ENCODE measurements at places on chromosomes 13 and 19.

DNA sequence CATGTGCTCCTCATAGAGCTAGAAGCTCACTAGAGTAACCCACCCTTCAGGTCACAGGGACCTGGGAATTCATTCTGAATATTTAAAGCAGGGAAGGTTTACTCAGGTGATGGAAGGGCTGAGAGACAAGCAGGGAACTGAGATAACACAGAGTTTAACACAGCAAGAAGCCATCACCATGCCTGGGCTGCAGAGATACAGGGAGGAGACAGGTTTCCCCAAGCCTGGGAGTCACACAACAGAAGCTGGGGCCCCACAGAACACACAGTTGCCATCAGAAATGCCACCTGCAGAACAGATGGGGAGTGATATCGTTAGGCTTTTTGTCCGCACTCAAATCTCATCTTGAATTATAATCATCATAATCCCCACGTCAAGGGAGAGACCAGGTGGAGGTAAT, 7.9 kb upstream of the CYSLTR2 start:
- DNase-seq = no peak

- DNase-seq = no peak
Observed at GRCh38 chr19:15432018-15432494, 13.3 kb upstream of the AKAP8L start.

GRCh38 chr13:71483733-71484132, 383.3 kb downstream of the DACH1 start:
- DNase-seq = no peak

GRCh38 chr13:60318186-60318585, 78.8 kb upstream of the TDRD3 start:
- no peak for DNase-seq

- DNase-seq = no peak
Observed at GRCh38 chr13:47650209-47650608, 350.9 kb downstream of the SUCLA2 start.

DNA sequence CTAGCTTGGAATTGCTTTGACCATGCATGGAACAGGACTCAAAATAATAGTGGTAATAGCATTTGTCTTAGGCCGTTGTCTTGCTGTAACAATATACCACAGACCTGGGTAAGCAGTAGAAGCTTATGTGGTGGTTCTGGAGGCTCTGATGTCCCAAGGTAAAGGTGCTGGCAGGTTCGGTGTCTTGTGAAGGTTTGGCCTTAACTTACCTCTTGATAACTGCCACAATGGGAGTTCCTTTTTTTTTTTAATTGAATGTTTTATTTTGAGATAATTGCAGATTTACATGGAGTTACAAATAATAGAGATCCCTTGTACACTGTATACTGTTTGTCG, 5.8 kb downstream of the RPL21 start:
- DNase-seq = no peak

DNA sequence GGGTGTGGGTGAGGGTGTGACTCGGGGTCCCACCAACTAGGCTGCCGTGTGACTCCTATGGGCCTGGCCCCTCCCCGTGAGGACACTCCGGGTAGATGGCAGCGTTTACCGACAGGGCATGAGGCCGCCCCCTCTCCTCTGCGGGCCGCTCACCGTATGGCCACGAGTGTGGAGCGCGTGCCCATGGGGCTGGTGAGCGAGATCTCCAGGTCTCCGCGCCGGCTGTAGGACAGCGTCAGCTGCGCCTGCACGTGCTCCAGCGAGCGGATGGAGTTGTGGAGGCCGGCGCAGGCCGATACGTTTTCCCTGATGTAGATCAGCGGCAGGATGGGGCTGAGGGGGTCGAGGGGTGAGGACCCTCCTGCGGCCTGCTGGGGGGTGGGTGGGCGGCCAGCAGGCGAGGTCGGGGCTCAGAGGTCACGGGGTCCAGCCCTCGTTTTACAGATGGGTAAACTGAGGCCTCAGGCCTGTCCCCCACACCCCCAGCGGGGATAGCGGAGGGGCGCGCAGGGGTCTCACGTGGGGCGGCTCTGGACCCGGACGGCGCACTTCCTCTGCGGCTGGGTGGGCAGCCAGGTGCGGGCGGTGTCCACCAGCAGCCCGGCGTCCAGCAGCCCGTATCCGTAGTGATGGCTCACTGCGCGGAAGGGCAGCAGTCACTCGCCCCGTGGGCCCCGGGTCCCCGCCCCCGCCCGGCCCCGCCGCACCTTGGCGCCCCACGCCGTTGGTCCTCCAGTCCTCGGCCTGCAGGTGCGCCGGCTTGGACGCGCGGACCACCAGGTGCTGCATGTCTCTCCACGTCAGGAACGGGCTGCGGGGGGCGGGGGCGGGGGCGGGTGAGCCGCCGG, 4.3 kb upstream of the C19orf25 start:
- DNase-seq = no peak

DNA sequence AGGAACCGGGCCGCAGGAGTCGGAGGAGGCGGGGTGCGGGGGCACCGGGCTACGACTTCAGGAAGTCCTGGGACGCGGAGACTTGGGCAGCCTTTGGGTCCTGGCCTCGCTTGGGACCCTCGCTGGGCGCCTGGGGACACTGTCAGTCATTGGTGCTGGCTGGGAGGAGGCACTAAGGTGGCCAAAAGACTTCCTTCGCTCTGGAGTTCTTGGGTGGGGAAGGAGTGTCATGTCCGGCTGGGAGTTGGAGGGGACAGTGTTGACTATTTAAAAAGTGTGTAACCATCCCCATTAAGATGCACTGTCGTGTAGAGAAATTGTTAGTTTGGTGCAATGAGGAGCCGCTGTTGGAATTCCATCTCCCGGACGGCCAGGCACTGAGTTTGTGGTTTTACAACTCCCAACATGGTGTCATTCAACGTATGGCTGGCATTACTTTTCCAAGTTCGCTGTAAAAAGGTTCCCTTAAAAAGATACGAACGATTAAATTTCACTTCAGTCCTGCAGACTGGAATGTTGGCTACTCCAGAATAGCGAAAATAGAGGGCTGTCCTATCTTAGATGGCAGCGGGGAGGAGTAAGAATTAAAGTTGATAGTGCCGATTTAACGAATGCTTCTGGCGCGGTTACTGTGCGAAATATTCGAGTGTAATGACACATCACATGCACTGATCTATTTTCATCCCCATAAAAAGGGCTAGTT, 776 bp downstream of the DNAJC3 start:
- peak; percentile 25 for DNase-seq

DNA sequence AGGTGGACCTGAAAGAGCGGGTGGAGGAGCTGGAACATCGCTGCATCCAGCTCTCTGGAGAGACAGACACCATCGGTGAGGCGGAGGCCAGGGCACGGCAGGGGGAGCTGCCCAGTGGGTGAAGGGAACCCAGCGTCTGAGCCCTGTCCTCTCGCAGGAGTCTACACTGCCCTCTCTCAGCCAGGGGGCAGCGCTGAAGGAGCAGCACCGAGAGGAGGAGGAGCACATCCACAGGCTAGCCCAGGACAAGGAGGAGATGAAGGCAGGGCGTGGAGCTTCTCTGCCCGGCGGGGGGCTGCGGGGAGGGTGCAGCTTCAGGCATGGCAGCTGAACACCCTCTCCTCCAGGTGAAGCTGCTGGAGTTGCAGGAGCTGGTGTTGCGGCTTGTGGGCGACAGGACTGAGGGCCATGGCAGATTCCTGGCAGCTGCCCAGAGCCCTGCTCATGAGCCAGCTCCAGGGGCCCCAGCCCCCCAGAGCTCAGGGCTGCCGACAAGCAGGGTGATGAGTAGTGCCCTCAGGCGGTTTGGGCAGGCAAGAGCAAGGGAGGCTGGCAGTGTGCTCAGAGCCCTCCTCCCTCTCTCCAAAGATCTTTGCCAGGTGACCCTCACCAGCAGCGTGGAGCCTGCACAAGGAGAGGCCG, 31.4 kb upstream of the ZNF492 start:
- DNase-seq = no peak

- no peak for DNase-seq
Observed at GRCh38 chr13:93118081-93118615, 108.5 kb upstream of the GPC6 start.

GRCh38 chr13:24905242-24905641, 141.3 kb downstream of the RNF17 start:
- DNase-seq = peak; percentile 18

- DNase-seq = no peak
Observed at GRCh38 chr19:5130371-5131030, 161.6 kb downstream of the KDM4B start.

DNA sequence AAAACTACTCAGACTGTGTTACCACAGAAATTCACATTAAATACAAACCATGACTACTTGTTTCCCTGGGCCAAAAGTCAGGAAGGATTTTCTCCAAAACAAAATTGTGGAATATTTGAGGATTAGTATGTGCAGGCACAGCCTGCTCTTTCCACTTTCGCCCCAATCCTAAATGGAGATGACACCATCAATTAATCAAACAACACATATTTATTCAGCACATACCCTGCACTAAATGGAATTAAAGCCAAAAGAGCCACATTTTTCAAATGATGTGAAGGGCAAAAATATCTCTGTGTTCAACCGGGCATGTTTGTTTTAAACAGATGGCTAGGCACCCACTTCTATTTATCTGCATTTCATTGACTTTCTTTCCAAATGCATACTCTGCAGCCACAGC, 523.1 kb downstream of the DCT start:
- DNase-seq = no peak

- no peak for DNase-seq
Observed at GRCh38 chr13:108281901-108282300, 12.4 kb downstream of the TNFSF13B start.

DNA sequence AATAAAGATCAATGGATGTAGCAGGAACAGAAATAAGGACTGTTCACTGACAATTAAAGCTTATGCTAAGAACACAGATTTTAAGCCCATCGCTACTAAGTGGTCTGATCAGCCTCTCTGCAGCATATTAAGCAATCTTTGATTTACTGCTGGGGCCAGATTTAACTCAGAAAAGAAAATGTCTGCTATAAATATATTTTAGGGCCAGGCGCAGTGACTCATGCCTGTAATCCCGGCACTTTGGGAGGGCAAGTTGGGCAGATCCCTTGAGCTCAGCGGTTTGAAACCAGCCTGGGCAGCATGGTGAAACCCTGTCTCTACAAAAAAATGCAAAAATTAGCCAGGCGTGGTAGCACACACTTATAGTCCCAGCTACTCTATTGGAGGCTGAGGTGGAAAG, 43.0 kb downstream of the METTL21C start:
- peak; percentile 18 for DNase-seq

DNA sequence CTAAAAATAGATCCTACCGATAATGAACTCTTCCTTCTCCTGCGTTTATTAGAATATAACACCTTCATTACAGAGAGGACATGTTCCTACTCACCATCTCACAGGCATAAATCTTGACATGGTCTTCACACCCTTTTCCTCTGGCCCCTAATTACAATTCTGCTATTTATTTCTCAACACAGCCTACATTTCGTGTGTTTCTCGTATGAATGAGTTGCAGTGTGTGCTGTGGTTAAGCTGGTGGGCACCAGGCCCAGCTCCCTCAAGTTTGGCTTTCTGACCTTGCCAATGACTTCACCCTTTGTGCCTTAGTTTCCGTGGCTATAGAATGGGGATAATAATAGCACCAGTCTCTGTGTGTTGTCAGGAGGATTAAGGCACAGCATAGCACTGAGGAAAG, 12.3 kb upstream of the KATNAL1 start:
- DNase-seq = no peak

DNA sequence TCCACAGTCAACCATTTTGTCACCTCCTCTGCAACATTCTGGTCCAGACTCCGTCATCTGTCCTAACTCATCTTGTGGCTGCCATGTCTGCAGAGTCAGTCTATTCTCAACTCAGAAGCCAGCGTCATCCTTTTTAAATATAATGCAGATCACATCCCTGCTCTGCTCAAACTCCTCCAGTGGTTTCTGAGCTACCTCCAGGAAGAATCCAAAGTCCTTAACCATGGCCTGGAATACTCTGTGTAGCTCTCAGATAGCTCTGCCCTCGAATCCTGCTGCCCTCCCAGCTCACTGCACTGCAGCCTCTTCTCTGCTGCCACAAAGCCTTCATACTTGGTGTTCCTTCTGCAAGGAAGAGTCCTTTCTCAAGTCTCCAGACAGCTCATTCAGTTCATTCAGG, 190.8 kb downstream of the FOXO1 start:
- no peak for DNase-seq

DNA sequence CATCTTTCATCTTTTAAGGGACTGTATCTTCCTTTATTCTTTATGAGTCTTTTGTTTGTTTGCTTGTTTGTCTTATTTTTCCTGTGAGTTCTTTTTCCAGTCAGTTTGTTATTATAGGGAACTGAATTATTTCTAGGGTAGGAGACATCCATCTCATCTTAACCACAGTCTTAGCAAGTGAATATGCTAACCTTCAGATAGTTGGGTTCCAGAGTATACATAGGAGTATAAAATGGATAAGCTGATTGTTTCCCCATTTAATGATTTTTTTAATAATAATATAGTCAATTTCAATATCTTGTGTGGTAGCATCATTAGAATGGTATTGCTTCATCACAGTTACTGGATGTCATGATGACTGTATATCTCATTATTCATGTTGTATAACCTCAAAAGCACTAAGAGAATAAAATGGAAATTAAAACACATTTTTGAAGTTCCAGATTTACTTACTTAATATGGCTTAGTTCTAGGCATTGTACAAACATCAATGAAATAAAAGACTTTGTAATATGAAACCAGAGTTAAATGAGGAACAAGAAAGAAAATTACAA, 33.0 kb downstream of the GPC6 start:
- no peak for DNase-seq

DNA sequence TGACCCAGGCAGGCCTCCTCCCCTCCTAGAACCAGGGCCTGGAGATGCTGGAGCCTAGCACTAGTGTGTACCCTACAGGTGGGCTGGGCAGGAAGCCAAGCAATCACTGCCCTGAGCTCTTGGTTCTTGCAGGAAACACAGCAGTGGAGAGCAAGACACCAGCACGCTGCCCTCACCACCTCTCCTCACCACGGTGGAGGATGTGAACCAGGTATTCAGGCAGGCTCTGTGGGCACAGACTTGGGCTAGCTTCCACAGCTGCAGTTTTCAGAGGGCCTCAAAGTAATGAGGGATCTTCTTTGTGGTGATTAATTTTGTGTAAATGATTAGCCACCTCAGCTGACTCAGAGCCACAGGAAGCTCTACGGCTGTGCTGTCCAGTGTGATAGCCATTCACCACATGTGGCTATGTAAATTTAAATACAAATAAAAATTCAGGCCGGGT, 13.6 kb upstream of the GPI start:
- DNase-seq = no peak

- DNase-seq = no peak
Observed at GRCh38 chr19:19538785-19539166, 711 bp downstream of the CILP2 start.

GRCh38 chr13:99057310-99057975, 79.6 kb upstream of the DOCK9 start:
- DNase-seq = peak; percentile 68

DNA sequence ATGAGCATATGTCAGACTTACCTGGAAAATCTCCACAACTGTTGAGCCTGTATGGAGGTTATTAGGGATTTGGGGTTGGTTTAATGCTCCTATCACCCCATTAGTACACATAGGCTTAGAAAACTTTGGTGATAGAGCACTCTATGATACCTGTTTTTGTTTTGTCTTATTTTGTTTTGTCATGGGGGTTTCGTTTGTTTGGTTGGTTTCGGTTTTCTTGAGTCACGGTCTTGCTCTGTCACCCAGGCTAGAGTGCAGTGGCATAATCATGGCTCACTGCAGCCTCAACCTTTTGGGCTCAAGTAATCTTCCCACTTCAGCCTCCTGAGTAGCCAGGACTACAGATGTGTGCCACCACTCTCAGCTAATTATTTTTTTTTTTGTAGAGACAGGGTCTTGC, 70.0 kb downstream of the MZT1 start:
- no peak for DNase-seq
